ENCODE measurements at places on chromosomes 3 and 15.

GRCh38 chr3:150450916-150451315 is 42.8 kb downstream of the TSC22D2 start:
- DNase-seq: no peak

GRCh38 chr3:72380711-72381493 is 467.3 kb downstream of the SHQ1 start:
- DNase-seq: no peak

- DNase-seq: no peak
Observed at GRCh38 chr15:83694536-83694935, 40.6 kb downstream of the ADAMTSL3 start.

- no peak for DNase-seq
Observed at GRCh38 chr15:98875309-98875708, 132.3 kb downstream of the PGPEP1L start.

GRCh38 chr15:82985688-82986441 is at the start of gene RAMAC:
TSS of gene RAMAC (plus strand) at chr15:82986210. CDS start at chr15:82989019, 2,809 bp downstream.
- peak; percentile 94 for DNase-seq

DNA sequence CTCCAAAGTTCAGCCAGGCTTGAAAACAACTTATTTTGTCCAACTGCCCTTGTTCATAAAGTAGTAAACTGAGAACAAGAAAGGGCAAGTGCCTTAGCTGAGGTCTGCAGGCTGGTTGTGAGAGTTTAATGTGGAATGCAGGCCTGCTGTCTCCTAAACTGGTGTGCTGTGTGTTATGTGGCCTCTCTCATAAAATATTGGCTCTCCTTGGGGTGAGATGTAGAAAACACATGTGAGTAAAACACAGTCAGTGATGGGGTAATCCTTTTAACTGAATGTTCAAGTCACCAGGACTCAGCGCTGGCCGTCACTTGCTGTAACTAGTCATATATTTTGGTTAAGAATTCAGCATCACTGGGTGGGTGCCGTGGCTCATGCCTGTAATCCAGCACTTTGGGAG is 7.1 kb upstream of the ST6GAL1 start:
- no peak for DNase-seq

- DNase-seq: no peak
Observed at GRCh38 chr3:121871430-121871829, 22.8 kb upstream of the SLC15A2 start.

GRCh38 chr3:188323067-188323842 is 169.3 kb downstream of the LPP start:
- DNase-seq: peak; percentile 21

- no peak for DNase-seq
Observed at GRCh38 chr3:194554473-194555123, 67.8 kb upstream of the ATP13A3 start.

DNA sequence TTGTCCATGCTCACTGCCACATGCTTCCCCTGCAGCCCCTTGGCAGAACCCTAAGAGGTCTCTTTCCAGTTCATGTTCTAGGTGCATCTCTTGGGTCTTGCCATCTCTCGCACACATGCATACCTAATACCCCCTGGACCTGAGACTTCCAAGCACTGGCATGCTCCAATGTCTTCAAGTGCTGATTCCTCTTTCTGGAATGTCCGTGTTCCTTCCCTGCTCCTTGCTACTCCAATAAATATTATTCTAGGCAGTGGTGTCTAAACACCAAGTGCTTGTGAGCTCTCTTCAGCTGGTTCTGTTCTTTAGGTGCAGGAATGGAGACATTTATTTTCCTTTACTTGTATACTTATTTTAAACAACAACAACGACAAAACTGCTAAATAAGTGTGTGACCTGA is 370.1 kb downstream of the LPP start:
- no peak for DNase-seq

DNA sequence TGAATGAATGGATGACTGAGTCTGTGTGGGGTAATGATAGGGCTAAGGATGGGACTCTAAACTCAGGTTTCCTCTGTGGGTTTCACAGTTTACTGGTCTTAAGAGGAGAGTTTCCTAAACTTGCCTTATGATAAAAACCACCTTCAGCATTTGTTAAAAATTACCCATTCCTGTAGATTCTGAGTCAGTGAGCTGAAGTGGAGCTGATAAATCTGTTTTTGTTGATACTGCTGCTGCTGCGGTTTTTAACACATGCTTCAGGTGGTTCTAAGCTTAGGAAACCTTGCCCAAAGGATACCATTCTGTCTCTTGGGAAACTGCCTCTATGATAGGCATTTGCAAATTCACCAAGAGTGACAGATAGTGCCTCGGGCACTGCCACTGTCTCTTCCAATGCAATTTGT is 52.6 kb downstream of the MECOM start:
- DNase-seq: no peak

DNA sequence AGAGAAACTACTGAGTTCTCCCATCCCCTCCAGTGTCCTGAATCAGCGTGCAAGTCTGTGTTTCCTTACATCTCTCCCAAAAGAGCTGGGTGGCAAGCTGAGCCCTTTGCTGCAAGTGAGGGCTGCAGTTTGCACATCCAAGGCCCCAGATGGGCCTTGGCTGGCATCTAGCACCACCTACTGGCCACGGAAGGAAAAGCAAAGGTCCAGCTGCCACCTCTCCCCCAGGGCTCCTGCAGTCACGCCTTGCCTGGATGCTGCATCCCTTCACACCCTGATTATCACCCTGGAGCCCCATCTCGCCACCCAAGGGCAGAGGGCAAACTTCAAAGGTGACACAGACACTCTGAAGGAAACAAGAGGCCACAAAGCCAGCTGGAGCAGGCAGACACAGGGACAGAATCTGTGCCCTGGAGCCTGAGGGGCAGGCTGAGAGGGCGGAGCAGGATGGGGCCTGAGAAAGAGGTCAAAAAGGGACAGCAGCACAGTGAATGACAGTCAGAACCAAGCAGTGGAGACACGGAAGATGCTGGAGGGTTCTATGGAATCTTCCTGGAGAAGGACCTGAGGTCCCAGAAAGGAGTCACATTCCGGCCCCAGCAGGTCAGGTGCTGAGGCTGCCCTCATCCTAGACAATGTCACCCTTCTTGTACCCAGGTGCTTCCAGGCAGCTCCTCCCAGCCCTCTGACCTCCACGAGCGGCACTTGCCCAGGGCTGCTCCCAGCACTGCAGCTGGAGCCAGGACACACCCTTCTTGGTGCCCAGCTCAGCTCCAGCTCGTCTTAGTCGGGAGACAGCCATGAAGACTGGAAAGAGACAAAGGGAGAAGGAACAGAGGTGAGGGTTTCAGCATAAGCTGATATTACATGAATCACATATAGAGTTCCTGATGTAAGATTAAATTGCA is 18.3 kb upstream of the NTRK3 start:
- DNase-seq: peak; percentile 11
